ENCODE measurements at places on chromosomes 13 and 19.

DNA sequence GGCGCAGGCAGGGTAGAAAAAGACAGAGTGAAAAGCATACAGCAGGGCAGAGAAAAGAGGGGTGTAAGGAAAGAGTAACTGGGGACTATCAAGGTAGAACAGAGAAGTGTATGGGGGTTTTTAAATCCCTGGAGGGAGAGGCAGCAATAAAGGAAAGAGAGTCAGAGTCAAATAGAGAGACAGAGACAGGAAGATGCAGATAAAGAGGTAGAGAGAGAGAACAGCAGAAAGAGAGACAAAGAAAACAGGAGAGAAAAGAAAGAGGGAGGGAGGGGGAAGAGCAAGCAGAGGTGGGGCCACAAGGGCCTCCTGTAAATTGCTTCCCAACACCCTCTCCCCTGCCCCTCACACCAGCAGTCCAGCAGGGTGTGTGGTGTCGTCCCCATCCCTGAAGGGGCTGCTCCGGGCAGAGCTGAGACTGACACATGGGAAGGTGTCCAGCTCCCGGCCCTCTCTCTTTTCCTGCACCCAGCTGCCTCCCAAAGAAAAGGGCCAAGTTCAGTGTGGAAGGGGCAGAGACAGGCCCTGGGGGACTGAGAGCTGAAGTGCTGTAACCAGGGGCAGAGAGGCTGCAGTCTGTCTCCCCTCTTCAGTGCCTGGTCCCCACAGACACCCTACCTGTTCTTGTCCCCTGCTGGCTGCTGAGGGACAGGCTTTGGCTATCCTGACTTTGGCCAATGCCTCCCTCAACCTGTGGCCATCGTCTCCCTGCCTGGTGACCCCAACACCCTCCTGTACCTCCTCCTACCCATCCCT lies 17.4 kb upstream of the POU2F2 start:
- DNase-seq = no peak

DNA sequence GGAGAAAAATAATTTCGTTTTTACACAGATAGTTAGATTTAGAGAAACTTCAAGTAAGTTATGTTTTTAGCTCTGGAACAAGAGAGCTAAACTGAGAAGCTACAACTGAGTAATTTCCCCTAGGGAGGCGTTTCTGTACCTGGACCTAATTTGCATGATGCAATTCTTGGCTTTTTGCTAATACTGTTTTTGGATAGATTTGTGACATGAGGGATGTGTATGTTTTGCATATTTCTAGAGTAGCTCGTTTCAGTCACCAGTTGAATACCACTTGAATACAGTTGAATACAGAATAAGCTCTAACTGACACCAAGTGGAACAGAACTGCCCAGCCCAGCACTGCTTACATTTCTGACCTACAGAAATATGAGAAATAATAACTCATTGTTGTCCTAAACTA lies 1227.9 kb upstream of the SPRY2 start:
- DNase-seq = no peak

DNA sequence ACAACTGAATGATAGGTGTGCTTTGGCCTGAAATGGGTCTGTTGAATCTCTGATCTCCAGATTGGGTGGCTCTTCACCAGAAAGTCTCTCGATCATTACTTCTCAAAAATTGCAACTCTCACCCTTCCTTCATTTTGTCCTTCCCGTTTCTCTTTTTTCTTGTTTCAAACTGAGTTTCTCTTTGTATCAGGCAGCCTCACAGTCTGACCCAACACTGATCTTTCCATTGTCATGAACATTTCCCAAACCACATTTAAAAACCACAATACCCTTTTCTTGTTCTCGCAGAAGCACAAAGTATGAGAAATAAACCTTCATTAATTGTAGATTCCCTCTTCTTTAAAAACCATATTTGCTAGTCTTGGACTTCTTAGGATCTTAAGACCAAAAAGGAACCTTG lies 33.6 kb upstream of the HMGB1 start:
- DNase-seq = no peak

DNA sequence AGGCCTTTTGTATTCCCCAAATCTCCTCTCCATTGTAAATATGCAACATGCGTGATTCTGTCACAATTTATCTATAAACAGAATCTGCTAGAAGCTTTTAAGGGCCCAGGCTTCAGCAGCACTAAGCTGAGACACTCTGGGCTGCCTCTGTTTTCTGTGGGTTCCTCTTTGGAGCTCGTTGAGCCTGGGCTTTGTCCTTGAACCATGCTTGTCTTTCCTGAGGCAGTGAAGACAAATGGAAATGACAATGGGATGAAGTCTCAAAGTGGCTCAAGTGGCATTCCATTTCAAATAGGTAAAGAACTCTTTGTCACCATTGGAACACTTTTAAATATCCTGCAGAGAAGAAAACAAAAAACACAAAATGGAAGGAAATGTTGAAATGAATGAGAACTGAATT lies 40.3 kb downstream of the RASL11A start:
- DNase-seq = no peak

GRCh38 chr19:36221474-36221873 lies 6.6 kb downstream of the ZNF146 start:
- DNase-seq = no peak

DNA sequence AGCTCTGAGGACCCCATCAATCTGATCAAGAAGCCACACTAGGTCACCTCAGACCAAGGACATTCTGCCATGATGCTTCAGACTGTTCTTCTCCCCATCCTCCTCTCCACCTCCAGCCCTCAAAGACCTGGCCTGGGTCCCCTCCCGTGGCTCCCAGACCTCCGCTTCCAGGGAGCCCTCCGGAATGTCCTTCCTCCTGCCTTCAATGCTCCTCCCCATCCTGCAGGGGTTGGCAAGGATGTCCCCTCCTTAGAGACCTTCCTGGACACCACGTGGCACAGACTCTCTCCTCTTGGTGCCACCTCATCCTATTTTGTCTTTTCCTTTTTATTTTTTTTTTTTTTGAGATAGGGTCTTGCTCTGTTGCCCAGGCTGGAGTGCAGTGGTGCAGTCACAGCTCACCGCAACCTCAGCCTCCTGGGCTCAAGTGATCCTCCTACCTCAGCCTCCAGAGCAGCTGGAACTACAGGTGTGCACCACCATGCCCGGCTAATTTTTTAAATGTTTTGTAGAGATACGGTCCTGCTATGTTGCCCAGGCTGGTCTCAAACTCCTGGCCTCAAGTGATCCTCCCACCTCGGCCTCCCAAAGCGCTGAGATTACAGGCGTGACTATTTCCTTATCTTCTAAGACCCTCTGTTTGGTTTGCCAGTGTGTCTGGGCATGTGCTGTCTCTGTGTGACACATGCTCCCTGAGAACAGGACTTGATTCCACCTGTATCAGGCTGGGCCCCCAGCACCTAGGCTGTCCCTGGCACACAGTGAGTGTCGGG lies 84.9 kb downstream of the GNG7 start:
- DNase-seq = no peak

DNA sequence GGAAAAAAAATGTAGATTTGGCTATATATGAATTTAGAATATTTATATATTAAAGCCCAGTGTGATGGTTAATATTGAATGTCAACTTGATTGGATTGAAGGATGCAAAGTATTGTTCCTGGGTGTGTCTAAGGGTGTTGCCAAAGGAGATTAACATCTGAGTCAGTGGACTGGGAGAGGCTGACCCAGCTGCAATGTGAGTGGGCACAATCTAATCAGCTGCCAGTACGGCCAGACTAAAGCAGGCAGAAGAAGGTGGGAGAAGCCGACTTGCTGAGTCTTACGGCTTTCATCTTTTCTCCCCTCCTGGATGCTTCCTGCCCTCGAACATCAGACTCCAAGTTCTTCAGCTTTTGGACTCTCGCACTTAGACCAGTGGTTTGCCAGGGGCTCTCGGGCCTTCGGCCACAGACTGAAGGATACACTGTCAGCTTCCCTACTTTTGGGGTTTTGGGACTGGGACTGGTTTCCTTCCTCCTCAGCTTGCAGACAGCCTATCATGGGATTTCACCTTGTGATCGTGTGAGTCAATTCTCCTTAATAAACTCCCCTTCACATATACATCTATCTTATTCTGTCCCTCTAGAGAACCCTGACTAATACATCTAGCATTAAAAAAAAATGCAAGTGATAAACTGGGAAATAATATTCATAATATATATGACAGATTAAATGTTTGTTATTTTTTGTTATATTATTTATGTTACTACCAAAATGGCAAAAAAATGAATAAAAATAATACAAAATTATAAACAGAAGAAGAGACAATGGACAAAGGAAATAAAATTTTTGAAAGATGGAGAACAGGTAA lies 122.4 kb downstream of the DLEU7 start:
- DNase-seq = no peak

- peak; percentile 88 for DNase-seq
Measured at GRCh38 chr19:46288896-46289588, 7.8 kb upstream of the HIF3A start.

- DNase-seq = no peak
Measured at GRCh38 chr19:18666784-18667183, 16.7 kb upstream of the CRTC1 start.

DNA sequence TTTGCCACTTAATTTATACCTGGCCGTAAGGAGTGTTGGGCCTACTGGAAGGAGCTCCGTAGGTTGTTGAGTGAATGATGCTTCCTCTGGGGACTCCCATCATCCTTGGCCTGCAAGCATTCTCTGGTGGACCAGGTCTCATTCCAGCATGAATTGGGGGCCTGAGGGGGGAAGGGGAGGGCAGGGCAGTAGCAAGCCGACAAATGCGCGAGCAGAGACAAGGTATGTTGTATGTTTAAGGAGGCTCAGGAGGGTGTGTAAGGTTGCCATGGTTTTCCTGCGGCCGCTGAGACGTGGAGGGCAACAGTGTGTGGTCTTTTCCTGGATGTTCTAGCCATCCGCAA lies 749 bp downstream of the ZNF264 start:
- no peak for DNase-seq

GRCh38 chr13:48569104-48569666 lies 36.3 kb upstream of the RCBTB2 start:
- DNase-seq = no peak

- DNase-seq = peak; percentile 61
Measured at GRCh38 chr13:27449936-27450828, at the start of gene MTIF3. TSS of gene MTIF3 (minus strand) at chr13:27450564. CDS start at chr13:27440448, 10,116 bp downstream.

GRCh38 chr13:91745967-91746366 lies 347.5 kb downstream of the GPC5 start:
- DNase-seq = no peak

DNA sequence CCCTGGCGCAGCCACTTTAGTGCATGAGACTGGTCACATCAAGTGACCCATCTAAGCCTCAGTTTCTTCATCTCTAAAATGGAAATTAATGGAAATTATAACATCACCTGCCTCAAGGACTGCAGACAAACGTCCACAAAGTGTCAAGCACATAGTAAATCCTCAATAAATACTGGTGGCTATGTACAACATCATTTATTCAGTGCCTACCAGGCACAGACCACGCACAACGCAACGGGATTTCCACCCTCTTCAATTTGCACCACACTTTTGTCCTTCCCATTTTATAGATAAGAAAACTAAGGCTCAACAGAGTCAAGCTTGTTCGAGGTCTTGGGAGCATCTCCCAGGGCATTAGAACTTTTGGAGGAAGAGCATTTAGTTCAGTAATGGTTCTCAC lies 1.4 kb downstream of the ELAVL1 start:
- DNase-seq = no peak

- DNase-seq = no peak
Measured at GRCh38 chr13:106998664-106999063, 430.7 kb upstream of the ARGLU1 start.

GRCh38 chr13:110340812-110341444 lies 33.8 kb downstream of the COL4A2 start:
- DNase-seq = no peak

DNA sequence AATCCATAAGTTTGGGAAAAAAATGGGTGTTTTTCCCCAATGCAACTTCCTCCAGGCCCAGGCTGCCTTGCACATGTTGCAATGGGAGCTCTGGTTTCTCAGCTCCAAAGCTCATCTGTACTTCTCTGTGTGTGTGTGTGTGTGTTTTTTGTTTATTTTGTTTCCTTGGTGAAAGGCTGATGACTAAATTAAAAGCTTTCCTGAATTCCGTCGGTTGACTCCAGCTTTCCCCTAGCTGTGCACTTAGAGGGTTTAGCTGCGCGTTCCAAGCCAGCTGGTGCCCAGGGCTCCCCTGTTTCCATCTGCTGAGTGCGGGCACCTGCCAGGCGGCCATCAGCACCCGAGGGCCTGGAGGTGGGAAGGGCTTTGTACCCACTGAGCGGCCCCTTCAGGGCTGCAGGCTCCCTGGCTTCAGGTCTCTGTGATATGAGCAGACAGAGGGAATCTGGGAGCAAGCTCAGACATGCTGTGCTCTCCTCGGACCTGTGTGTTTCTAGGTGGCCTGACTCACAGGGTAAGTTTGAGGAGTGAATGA lies 129.1 kb upstream of the SOX1 start:
- no peak for DNase-seq

GRCh38 chr19:10719466-10719961 lies 1.6 kb downstream of the DNM2 start:
- DNase-seq = no peak

- peak; percentile 99 for DNase-seq
Measured at GRCh38 chr19:5622465-5623396, at the start of the genes SAFB and SAFB2. TSS of gene SAFB (plus strand) at chr19:5623083. CDS start at chr19:5623206, 123 bp downstream. TSS of gene SAFB2 (minus strand) at chr19:5622776. CDS start at chr19:5622715, 61 bp downstream.

DNA sequence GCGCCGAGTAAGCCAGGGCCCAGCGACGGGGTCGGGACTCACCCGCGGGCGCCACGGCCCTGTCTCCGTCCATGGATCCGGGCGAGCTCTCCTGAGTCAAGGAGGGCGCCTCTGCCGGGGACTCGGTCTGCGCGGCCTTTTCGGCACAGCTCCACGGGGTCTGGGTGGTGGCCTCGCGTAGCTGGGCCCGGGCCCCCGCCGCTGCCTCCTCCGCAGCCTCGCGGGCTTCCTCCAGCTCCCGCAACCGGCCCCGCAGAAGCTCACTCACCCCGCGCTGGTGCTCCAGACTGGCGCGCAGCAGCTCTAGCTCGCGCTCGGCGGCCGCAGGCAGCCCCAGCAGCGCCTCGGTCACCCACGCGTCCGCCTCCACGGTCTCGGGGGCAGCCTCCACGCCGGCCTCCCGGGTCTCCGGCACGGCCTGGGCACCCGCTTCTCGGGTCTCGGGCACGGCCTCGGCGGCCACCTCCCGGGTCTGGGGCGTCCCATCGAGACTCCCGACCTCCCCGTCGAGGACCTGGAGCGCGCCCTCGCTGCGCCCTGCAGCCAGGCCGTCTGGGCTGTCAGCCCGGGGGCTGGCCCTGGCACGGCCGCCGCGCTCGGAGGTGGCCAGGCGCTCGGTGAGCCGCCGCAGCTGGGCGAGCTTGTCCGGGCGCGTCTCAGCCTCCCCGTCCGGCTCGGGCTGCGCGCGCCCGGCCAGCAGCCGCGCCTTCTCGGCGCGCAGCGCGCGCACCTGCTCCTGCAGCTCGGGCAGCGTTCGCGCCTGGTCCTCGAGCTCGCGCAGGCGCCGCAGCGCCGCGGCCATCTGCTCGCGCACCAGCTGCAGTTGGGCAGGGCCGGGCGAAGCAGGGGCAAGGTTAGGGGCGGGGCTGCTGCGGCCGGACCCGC lies 8.4 kb downstream of the KANK3 start:
- no peak for DNase-seq

GRCh38 chr19:47699360-47699917 lies 13.8 kb upstream of the EHD2 start:
- no peak for DNase-seq
